ENCODE measurements at places on chromosomes 3 and 15.

DNA sequence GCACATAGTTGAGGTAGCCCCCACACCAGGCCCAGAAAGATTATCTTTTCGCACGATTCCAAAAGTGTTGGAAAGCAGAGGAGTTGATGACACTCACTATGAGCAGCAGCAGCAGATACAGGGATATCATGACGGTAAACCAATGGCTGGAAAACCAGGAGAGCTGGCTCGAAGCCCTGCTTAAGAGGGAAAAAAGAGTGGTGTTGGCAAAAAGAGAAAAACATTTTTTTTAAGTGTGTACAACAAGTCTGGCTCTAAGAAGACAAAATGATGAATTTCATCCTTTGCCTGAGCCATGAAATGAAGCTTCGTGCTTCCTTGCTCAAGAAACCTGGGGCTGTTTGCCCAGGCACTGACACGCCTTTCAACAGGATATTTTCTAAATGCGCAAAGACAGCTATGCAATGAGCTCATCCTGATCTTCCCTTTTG lies 27.3 kb downstream of the PARP16 start:
- DNase-seq, result no peak

DNA sequence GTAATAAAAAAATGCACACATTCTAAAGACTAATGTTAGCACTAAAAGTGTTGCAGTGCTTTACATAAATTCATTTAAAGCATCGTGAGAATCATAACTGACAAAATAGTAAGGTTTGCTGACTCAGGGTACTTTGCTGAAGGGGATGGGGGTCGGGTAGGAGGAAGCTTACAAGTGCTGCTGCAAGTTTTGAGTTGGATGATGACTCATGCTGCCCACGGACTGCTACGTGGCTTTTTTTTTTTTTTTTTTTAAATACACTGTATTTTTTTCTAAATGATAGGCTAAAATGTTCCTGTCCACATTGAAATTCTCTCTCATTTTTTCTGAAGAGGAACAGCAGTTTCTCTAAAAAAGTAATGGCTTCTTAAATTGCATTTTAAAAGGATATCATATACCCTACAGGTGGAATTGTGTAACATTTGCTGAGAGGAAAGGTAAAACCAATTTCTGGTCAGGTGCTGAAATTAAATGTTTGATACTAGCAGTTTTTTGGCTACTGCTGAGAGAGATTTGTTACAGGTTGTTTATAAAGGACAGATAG lies 2.2 kb downstream of the MAPK6 start:
- no peak for DNase-seq

DNA sequence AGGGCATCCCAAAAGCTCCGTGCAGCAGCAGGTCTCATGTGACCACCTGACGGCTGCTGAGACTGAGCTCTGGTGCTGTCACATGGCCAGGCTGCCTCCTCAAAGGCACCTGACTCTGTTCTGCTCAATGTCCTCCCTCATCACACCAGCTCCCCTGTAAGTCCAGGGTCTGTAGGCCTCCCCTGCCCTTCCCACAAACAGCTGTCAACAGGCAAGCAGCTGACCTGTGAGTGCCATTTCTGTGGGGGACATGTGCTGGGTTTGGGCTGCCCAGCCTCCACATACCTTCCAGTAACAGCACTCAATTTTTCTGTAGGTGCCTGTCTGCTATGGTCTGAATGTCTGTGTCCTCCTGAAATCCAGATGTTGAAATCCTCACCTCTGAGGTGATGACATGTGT lies 11.2 kb downstream of the NUP210 start:
- DNase-seq, result no peak

DNA sequence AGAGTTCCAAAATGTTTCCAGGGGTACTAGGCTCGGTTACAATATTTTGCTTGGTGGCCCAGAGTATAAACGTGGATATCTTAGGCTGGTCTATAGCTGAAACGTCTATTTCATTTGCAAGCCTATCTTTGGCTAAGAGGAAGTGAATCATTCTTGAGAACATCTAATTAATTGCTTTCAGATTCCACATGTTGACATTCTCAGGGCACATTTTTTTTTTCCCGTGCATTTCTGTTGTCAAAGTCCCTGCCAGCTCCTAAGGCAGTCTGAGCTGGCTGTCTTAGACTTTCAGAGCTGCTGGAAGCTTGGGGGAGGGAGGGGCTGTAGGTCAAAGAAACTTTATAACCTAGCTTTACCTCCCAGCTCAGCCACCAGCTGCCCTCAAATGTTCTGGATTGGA lies 23.2 kb upstream of the LAMP3 start:
- DNase-seq, result no peak

DNA sequence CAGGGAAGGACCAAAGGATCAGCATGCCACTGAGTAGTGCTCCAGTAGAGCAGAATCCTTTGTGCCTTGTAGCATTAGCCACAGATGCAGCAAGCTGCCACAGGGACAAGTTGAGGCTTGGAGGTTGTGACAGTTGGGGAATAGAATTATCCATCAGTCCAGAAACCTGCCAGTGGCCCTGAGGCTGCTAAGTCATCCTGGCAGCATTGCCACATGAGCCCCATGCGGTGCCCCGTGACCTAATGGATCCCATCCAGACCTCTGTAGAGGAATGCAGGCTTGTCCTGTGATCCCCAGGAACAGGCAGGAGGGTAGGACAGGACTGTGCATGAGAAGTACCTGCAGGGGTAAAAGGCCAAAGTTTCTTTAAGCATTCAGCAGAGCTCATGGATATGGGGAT lies 51.7 kb downstream of the BOC start:
- DNase-seq, result no peak

DNA sequence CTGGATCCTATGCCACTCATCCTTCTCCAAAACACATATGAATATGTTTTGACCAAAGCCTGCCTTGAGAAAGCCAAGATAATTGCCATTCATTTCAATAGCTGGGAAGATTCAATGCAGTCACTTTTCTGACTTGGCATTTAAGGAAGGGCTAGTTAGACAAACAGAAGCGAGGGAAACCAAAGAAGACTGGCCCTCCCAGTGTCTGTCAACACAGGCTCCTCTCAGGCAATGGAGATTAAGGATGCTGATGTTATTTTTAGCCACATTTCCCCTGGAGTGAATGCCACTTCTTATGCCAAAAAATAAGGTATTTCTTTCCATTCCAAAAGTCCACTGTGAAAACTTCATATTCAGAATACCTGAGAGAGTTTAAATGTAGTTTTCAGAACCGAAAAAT lies 101.7 kb downstream of the P3H2 start:
- no peak for DNase-seq

Measured in GM12891 (cell line).